Ureter (tissue), 1 donor: ENCODE measurements at places on chromosomes 13 and 19. TPM values are rescaled to one million over a fixed set of nuclear protein-coding genes. Genes with fewer than 3 reads are reported as not detected.

ARHGAP45 gene
- 20.7 TPM for total RNA-seq

SMIM44 gene
- total RNA-seq: not detected

PTH2 gene
- not detected for total RNA-seq

KLK12 gene
- total RNA-seq: not detected

TGFBR3L gene
- 2.2 TPM for total RNA-seq

MTUS2 gene
- total RNA-seq: 5.1 TPM

F2RL3 gene
- total RNA-seq: 2.6 TPM

KLK4 gene
- total RNA-seq: not detected

CYSLTR2 gene
- 0.23 TPM for total RNA-seq

DAZAP1 gene
- total RNA-seq: 137 TPM

PSG1 gene
- total RNA-seq: not detected

TTC9B gene
- total RNA-seq: not detected

PSG7 gene
- not detected for total RNA-seq

GAPDHS gene
- not detected for total RNA-seq

NALCN gene
- total RNA-seq: 1.1 TPM

TMEM255B gene
- 20.6 TPM for total RNA-seq

MAP4K1 gene
- total RNA-seq: 9.0 TPM

MYO1F gene
- 20.6 TPM for total RNA-seq

THSD8 gene
- 4.4 TPM for total RNA-seq

LRRC25 gene
- total RNA-seq: 3.6 TPM

APOC1 gene
- total RNA-seq: 32.5 TPM

ZNF729 gene
- total RNA-seq: not detected

HS6ST3 gene
- 4.4 TPM for total RNA-seq

SH3GL1 gene
- 78.5 TPM for total RNA-seq
